ENCODE measurements at places on chromosomes 2 and 18.

DNA sequence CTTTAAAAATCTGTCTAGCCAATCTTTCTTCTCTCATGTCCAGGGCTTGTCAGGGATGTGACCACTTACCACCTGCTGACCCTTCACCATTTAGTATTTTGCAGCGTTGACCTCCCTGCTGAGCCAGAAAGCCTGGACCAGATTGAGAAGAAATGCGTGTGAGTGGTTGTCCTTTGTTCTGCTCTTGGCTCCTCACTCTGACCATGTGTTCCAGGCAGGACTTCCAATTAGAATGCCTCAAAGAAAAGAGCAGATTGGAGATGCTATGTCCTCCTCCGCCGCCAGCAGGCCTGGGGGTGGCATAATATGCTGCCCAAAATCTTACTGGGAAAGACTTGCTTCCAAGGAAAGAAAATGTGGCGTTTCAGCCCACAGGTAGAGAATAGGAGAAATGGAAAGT, 894.1 kb downstream of the SLC4A3 start:
- DNase-seq = no peak

GRCh38 chr2:172677363-172677762, 58.3 kb upstream of the RAPGEF4 start:
- no peak for DNase-seq

GRCh38 chr2:37907501-37908225, 17.4 kb upstream of the RMDN2 start:
- DNase-seq = no peak

GRCh38 chr2:158101384-158101926, at the start of gene UPP2:
TSS of gene UPP2 (plus strand) at chr2:158101876. CDS start at chr2:158102064, 188 bp downstream.
- DNase-seq = no peak

DNA sequence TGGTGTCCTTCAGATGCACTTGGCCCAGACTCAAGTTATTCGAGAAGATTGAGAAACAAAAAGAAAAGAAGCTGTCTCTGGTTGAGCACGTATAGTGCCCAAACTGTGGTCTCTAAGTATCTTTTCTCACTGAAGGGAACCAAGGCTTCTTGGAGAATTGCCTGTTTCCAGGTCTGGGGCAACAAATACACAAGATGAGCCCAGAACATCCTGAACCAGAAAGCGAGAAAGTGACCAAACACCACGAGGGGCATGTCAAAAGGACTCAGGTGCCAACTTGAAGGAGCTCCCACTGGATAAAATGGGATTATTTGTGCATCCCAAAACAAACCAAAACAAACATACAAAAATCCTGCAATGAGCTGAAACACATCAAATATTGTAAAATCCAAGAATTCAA, 13.6 kb upstream of the ATOH8 start:
- DNase-seq = no peak

- DNase-seq = no peak
Measured at GRCh38 chr2:164975891-164976290, 20.6 kb upstream of the SLC38A11 start.

- no peak for DNase-seq
Measured at GRCh38 chr2:163665817-163666216, 70.0 kb downstream of the FIGN start.

- DNase-seq = no peak
Measured at GRCh38 chr2:151792589-151792988, 35.6 kb downstream of the ARL5A start.

DNA sequence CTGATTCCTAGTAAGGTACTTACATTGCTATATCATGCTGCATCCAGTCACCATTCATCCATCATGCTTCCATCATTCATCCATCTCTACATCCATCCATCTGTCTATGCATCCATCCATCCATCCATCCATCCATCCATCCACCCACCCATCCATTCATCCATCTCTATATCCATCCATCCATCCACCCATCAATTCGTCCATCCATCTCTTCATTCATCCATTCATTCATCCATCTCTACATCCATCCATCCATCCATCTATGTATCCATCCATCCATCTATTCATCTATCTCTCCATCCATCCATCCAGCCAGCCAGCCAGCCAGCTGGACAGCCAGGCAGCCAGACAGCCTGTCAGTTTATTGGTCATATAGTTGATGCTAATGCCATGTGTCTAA, 20.7 kb downstream of the PRKCE start:
- DNase-seq = no peak

DNA sequence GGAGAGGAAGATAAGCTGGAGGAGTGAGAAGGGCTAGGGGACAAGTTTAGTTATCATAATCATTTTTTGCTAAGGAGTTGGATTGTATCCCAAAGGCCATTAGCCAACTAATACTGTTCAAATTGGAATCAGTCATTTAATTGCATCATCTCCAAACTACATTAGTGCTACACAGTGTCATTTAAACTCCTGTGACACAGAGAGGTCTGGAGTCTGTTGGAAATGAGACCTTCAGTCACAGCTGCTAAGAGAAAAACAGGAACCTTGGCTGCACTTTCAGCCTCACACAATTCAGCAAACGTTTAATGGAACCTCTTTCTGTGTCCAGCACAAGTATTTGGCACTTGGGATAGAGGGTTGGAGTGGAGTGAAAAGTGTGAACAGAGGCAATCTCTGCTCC, 175.5 kb upstream of the MGAT5 start:
- DNase-seq = no peak

DNA sequence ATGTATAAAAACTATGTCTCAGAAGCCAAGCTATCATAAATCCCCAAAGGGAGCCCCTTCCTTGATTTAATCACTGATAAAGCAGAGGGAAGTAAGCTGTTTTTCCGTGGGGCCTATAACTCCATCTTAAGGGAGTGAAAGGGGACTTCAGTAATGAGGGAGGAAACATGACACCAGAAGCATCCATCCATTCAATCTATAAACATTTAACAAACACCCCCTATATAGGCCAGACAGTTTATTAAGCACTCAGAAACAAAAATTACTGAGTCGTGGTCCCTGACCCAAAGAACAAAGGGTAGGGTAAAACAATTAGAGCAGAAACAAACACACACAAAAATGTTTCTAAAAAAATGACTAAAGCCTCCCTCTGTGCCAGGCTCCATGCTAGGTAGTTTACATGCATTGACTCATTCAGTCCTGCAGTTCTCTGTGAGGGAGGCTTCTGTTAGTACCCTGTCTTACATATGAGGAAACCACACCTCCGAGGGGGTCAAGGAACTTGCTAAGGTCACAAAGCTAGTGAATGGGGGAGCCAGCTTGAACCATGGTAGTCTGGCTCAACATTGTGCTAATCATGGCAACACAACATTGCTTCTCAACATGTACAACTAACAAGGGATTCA, 472.1 kb downstream of the CDH2 start:
- DNase-seq = no peak

DNA sequence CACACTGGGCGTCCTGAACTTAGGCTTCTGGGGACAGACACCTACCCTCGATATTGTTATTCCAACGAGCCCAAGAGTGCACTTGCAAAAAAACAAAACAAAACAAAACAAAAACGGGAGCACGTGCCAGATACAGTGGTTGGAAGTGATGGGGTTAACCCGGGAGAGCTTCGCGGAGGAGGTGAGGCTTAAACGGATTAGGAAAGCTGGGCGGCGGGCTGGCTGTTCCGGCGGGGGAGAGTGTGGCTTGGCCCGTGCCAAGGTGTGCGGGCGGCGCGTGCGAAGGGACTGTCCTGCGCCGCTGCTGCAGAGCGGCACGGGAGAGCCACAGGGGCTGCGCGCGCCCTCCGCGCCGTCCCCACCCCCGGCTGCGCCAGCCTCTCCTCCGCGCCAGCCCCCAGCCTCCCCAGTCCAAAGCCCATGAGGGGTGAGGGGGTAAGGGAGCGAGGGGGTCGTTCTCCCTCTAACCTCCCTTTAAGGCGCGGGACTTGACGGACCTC, 1.5 kb upstream of the SLC30A3 start:
- no peak for DNase-seq

GRCh38 chr2:95310651-95311050, 13.5 kb downstream of the KCNIP3 start:
- no peak for DNase-seq

- no peak for DNase-seq
Measured at GRCh38 chr2:119233326-119234020, 9.8 kb downstream of the STEAP3 start.

DNA sequence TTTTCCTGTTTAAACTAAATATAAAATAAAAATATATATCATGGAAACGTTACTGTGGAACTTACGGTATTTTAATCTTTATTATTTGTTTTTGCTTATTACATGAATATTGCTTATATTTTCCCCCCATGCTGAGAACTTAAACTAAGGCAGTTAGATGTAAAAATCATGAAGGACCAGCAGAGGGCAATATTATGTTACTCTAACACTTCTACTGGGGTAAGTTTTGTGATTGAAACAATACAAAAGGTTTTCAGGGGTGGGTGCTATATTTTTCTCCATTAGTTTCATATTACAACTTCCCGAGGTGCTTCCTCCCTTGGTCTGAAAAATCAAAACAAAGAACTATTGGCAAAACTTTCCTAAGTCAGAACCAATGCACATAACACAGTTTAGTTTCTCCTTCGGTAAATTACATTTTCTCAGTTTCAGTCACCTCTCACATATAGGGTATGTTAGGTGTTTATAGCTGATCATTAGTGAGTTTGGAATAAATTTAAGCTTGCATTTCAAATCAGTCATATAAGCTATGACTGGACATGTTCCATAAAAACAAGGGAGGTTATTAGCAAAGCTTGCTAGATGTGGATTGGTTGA, 54.8 kb downstream of the ZNF407 start:
- no peak for DNase-seq

DNA sequence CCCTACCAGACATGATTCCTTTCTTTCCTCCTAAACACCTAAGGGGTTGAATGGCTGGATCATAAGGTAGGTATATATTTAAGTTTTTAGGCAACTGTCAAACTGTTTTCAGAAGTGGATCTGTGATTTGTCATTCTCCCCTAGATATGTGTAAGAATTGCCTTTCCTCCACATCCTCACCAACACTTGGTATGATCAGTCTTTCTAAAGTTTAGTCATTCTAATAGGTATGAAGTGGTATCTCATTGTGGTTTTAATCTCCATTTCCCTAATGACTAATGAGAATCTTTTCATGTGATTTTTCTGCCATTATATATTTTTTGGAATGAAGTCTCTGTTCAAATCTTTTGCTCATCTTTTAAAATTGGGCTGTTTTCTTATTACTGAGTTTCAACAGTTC, 122.1 kb downstream of the TFCP2L1 start:
- DNase-seq = no peak

- no peak for DNase-seq
Measured at GRCh38 chr18:37694516-37694915, 128.9 kb upstream of the CELF4 start.

- no peak for DNase-seq
Measured at GRCh38 chr2:10894264-10894935, 17.3 kb upstream of the KCNF1 start.

DNA sequence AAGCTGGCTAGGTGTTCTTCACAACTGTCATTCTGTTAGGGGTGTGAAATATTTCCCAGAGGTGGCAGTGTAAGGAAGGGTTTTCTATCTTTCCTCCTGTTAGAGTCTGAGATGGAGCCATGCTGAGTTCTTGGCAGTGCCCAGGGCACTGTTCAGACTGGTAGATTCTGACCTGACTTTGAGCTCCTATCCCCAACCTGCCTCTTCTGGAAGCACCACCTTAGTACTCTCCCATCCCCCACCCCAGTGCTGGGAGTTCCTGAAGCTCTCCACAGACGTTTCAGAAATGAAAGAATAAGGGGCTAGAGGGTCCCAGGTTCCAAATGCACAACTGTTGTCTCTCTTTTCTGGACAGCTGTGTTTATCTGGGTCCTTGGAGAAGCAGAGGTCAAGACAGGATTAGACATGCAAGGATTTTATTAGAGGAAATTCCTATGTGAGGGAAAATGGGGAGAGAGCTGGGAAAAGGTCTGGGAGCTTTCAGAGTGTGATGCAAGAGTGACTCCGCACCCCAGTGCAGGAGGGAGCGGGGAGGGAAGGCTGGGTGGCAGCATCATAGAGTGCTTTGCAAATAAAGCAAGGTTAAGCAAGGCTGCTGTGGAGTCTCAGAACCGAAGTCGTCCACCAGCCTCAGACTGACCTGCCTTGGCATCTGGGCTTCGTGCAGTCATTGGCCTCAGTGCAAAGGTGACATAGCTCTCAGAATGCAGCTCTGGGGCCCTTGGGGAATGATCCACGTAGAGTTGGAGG, 75.5 kb downstream of the SLC4A3 start:
- DNase-seq = no peak

DNA sequence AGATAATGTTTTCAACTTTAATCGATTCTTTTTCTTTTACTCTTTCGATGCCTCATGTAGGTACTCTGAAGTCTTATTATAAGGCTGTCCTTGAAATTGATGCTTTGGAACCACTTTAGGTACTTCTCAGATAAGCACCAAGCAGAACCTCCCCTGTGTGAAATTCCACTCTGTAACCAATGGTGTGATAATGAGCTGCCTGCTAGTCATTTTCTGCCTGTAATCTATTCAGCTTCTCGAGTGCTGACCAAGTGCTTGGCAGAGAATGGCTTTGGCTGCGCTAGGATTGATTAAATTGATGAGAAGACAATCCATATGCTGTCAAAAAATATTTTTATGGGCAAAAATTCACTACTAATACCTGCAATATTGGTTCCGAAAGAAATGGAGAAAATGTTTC, 132.1 kb upstream of the STON1 start:
- DNase-seq = no peak

DNA sequence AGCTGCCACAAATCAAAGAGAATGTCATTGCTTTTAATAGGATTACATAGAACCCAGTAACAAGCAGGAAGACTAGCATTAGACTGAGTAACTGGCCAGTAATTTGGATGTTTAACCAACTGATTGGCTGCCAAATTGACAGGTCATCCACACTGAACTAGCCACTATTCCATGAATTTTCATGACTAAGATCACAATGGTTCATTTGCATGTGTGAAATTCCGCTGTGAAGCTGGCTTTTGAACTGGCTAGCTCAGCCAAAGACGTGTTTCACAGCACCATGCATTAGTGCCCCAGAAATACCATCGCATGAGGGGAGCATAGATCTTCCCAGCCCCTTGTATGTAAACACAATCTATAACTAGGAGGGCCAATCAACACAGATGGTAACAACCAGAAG, 649.8 kb downstream of the ARHGAP15 start:
- DNase-seq = no peak

GRCh38 chr2:112618383-112618782, 27.4 kb upstream of the SLC20A1 start:
- no peak for DNase-seq

- DNase-seq = no peak
Measured at GRCh38 chr2:99747842-99748241, 258.0 kb upstream of the REV1 start.

- no peak for DNase-seq
Measured at GRCh38 chr2:218745559-218746469, 35.2 kb downstream of the TTLL4 start.

GRCh38 chr18:11031966-11032365, 117.4 kb downstream of the PIEZO2 start:
- DNase-seq = no peak

Data from T-helper 2 cell (primary cell).